Stimulated activated CD4-positive, alpha-beta T cell treated with anti-CD3 and anti-CD28 coated beads, Interleukin-2, amount 100 ng/mL, for 24 hours (primary cell): ENCODE measurements at places on chromosomes 1 and 21.

DNA sequence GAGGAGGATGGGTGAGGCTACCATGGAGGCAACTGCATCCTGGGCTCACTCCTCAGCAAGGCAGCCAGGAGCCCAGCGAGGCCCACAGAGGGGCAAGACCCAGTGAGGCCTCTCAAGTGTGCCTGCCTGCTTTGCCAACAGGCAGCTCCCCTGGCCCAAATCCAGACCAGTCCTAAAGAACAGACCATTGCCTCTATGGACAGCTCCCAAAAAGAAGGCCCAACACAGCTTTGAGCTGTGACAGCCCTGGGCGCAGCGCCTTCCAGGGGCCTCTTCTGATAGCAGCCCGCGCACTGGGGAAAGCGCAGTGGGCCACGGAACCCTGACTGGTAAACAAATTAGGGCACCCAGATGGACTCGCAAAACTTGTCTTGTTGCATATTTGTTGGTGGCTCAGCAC is 25.5 kb downstream of the C1orf198 start:
- no peak for DNase-seq

DNA sequence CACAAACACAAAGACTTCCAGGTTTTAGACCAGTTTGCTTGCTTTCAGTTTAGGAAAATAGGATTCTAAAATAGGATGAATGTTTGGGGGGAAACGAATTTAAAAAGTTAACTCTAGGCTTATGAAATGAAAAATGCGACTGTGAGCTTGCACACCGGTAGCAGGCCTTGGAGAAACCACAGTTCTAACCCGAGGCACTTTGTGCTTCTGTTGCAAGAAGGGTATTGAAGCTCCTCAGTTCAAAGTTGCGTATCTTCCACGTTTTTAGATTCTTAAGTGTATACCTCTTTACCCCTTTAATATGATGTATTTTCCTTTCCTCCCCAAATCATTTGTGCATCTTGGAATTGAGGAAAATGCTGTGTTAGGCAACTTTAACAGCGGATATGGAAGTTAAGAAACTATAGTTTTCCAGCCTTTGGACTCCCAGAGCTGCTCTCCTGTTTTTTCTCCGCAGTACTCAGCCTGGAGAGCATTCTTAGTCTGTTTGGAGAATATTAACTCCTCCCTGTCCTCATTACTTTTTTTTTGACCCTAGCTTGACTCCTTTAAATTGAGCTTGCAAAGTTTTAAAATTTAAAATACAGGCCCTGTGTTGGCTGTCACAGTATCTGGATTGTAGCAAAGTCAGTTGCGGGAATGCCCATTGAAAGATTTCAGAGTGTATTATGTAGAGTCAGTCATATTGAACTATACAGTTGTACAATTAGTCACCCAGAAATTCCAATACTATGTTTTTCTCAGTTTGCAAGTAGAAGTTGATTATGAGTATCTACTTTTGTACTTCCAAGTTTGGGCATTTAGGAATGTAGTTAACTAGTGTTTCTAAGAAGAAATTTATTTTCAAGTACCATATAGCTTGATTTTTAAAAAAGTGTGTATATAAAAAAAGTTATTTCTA is 2.6 kb downstream of the MRPS6 start:
- DNase-seq = no peak

- DNase-seq = no peak
These were observed 1.5 kb downstream of the IVNS1ABP start for GRCh38 chr1:185315445-185316071.

GRCh38 chr1:26257222-26257621 is 22.7 kb upstream of the SH3BGRL3 start:
- no peak for DNase-seq

GRCh38 chr21:31700040-31700439 is 31.9 kb downstream of the SCAF4 start:
- no peak for DNase-seq

DNA sequence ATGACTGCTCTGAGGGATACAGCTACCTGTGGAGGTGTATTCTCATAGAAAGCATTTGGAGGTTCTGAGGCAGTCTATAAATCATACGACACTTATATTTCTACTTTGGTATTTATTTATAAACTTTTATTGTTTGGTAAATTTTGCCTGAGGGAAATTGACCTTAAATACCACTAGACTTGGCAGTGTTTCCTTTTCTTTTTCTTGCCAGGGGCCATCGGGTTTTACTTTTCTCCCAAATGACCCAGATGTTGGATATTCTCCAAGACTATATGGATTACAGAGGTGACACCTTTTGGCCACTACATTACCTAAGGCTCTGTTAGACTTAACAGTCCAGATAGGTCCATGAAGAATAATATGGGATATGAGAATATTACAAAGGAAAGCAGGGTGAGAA is 28.2 kb downstream of the CHD1L start:
- no peak for DNase-seq

GRCh38 chr1:113686891-113687618 is 72.2 kb downstream of the PHTF1 start:
- DNase-seq = no peak

- DNase-seq = no peak
These were observed 14.3 kb downstream of the TRIM11 start for GRCh38 chr1:228392111-228392936.

DNA sequence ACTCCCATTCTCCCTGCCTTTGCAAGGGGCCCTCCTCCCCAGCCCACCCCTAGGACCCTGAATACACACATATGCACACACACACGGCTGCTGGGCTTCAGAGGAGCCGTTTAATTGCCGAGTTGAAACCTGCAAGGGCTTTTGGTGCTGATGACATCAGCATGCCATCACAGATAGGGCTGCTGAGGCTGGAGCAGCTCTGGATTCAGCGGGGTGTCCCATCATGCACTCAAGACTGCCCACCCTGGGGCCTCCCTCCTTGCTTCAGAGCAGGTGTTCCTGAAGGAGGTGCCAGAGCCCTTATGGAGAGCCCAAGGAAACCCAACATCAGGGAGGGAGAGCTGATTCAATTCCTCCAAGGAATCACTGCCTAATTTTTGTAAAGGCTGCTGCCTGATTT is 5.7 kb downstream of the SYT2 start:
- DNase-seq = no peak

- no peak for DNase-seq
These were observed 8.5 kb downstream of the FNDC10 start for GRCh38 chr1:1591452-1591851.

DNA sequence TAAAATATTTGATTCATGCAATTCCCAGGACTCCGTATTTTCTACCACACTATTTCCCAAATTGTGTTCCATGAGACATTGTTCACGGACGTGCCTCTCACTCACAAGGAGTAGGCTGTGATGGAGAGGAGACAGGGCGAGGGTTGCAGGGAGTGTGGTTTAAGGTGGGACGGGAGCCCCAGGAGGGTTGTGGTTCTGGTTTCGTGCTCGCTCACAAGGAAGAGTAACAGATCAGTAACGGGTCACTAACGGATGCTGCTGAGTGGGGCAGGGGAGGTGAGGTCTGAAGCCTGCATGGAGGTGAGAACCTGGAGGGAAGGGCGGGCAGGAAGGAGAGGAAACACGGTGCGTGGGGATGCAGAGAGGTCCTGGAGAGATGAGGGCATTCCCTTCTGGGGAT is 28.8 kb downstream of the TFF3 start:
- no peak for DNase-seq

- no peak for DNase-seq
These were observed 41.5 kb downstream of the KCTD3 start for GRCh38 chr1:215608646-215609045.

- no peak for DNase-seq
These were observed 119.0 kb upstream of the USH2A start for GRCh38 chr1:216542263-216542662.

DNA sequence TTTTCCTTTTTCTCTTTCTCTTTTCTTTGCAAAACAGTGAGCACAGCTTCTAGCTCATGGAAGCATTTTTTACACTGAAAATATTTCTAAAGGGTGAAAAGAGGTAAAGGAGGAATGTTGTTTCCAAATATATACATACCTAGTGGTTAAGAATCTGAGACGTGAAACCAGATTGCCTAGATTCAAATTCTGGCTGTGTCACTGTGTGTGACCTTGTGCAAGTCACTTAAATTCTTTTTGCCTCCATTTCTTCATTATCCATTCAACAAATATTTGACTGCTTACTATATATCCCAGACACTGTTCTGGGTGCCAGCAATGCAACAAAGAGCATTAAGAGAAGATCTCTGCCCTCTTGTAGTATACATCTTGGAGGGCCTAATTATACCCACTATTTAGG is 53.3 kb downstream of the ZFYVE9 start:
- DNase-seq = no peak

DNA sequence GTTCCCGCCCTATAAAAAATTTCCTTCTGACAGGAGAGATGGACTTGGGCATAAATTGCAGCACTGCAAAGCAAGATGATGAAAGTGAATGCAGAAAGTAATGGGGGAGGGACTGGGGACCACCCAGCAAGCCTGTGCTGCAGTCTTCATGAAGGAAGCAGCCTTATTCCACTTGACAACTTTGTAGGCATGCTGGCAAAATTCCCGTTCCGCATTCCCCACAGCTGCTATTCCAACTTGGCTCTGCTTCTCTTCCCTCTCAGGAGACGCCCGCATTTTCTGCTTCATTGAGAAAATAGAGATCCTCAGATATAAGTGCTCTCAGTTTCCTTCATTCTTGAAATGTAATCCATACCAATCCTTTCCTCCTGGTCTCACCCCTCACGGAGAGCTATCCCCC is 2.4 kb downstream of the HMGB4 start:
- DNase-seq = no peak

- no peak for DNase-seq
These were observed 65.4 kb upstream of the ESRRG start for GRCh38 chr1:216788671-216789070.

DNA sequence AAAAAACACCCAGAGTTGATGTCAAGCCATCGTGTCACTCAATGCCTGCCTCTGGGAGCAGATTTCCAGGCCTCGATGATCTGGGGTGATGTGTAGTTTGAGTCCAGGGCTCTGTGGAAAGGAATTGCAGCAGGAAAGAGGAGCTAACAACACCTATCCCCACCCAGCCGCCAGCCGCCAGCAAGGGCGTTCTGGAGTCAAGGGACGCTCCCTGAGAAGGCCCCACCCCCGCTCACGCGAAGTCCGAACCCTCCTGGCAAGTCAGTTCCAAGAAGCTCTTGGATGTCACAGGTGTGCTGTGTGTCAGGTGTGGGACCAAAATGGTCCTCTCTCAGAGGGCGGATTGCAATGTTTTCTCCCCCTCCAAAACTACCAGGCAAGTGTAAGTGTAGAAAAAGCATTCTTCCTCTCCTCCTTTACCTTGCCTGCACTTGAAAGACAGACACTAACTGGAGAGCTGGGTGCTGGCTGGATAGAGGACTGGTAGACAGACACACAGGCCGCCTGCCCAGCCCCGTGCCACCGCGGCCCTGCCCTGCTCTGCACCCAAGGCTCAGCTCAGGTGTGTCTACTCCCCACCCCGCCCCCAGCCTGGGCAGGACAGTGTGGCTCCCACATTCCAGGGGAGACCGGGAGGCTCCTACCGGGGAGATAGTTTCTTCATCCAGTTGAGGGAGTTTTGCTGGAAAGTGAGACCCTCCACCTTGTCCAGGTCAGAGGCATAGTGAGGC is 8.5 kb downstream of the AGT start:
- no peak for DNase-seq

DNA sequence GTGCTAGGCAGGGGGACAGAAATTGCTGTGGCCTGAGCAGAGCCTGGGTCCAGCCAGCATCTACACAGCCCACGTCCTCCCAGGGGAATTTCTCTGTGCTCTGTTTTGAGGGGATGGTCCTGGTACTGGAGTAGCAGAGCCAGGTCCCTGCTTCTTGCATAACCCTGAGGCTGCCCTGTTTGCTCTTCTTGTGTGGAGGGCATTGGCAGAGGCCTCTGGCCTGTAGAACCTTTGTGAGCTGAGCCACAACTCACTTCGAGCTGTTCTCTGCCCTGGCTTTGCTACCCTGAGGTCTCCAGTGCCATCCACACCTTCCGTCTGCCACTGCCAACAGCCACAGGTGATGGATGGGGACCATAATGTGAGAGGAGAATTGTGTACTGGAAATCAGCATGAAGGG is 101.9 kb downstream of the KCNJ15 start:
- no peak for DNase-seq

GRCh38 chr1:244200596-244200995 is 149.5 kb downstream of the ZBTB18 start:
- DNase-seq = no peak

DNA sequence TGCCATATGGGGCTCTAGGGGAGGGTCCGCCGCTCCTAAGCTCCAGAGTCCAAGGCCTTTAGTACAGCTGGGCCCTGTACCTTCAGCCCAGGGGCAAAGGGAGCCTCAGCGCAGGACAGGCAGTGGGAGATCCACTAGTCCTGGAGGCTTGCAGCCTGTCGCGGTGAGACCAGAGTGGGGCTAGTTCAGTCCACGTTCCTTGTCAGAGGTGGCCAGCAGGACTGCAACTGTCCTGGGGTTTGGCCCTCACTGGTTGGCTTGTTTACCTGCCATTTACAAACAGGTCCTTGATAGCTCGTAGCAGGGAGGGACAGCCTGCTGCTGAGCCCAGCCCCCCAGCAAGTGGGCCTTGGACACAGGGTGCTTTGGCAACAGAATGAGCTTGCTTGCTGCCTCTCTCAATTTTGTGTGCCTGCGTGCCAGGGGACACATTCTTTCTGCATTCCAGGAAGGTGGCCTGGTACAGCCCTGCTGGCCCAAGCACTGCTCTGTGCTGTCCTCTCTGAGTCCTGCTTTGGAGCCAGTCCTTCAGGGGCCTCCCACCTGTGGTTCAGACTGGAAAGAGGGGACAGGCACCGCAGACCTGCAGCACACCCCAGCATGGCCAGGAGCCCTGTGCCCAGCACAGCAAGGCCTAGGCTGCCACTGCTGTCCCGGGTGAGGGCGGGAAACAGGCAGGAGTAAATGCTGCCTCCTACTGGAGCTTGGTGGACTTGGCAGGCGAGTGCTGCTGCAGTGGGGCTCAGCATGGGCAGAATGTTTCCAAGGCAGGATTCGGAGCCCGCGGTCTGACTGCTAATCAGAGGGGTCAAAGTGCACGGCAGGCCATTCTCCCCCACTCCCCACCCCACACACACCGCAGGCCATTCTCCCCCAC is 15.2 kb downstream of the H6PD start:
- peak; percentile 56 for DNase-seq

DNA sequence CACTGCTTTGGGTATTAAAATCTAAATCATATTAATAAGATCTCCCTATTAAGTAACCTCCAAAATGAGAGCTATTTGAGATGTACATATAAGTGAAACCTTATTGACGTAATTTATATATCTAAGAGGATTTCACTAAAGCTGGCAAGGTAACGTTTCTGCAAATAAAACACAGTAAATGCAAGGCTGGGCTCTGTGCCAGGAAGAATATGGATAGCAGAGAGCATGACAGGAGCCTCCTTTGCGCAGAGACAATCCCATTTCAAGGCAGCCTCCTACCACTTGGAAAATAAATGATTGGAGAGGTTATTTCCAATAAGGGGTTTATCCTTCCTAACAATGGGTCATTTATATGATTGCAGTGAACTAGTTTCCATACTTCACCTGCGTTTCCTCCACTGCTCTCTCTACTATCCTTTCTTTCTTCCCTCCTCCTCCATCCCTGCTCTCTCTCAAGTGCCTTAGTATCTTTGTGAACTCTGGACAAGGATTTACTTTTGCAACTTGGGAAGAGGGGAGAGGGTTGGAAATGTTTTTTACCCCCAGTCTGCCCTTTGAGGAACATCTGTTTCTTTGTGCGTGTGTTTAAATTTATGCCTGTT is 3.0 kb upstream of the NFIA start:
- no peak for DNase-seq

GRCh38 chr1:234114648-234115307 is 210.3 kb downstream of the SLC35F3 start:
- DNase-seq = peak; percentile 34

- DNase-seq = no peak
These were observed 42.4 kb upstream of the TACSTD2 start for GRCh38 chr1:58619286-58620054.
